NCI-H774 (cell line): ENCODE measurements at places on chromosomes 16 and 17.

DNA sequence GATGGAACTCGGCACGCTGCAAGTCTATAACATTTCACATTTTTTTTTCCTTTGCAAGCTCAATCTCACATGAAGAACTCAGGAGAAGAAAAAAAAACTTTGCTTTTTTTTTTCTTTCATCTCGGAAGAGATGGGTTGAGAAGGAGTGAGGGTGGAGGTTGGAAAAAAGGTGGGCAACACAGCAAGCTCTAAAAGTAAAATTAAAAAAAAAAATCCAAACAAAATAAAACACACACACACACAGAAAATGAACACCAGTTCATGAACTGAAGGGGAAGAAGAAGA, 2.5 kb downstream of the MAF start:
- no peak for DNase-seq

DNA sequence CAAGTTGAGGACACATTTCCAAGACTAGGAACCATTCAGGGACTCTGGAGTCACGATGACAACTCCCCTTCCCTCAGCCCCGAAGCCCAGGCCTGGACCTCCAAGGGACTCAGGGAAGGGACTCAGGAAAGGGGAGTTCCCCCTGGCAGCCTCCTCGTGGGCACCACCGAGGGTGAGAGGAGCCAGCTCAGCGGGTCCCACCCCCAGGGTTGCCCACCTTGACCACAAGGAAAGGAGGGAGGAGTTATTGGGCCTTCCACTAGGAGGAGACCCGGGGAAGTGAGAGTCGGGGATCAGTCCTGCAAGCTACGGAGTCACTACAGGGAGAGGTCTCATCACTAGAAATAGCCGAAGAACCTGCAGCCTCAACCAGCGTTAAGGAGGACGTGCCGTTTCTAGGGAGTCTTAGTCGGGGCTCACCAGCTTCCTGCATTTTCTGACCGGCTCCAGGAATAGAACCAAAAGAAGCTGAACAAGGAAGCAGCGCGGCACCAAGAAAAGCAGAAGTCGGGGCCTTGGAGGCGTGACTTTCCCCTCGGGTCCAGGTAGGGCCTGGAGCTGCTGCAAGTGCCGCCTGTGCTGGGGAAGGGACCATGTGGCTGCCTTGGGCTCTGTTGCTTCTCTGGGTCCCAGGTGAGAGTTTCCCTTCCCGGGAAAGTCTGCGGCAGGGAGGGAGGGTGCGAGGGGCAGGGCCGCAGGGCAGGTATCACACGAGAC, at the start of gene CD300A:
TSS of gene CD300A (plus strand) at position 524 of the 717 bp plus-strand sequence. CDS start at position 594, 70 bp downstream.
- DNase-seq = no peak

DNA sequence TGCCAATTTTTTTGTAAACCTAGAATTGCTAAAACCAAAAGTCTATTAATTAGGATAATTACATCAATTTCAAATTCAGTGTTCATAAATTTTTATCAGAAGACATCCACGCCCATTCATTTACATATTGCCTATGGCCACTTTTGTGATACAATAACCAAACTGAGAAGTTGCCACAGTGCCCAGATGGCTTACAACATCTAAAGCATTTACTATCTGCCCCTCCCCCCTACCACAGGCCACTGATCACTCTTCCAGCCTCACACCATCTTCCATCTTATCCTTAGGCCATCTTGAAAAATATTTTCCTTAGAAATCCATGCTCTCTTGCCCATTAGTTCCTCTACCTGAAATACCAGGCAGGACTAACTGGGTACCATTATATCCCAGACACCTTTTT, 6.3 kb upstream of the PRKAR1A start:
- no peak for DNase-seq

DNA sequence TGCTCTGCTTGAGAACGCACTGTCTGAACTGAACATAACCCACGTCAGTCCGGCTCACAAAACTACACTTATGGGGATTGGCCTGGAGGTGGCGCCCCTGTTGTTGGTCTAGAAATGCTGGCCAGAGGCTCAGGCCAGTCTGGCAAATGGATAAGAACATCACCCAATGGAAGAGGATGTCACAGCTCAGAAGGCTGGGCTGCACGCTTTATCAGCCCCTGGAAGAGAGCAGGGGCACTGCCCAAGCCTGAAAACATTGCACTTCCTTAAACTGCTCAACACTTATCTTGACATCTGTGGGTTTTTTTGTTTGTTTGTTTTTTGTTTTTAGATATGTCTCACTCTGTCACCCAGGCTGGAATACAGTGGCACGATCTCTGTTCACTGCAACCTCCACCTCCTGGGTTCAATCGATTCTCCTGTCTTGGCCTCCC, 24.8 kb upstream of the BPTF start:
- peak; percentile 60 for DNase-seq

GRCh38 chr17:46027048-46027975, 28.3 kb downstream of the STH start:
- DNase-seq = no peak

- DNase-seq = no peak
Measured at GRCh38 chr17:8369944-8370343, 6.6 kb downstream of the KRABD2 start.

- DNase-seq = no peak
Measured at GRCh38 chr17:29572691-29573557, 4.4 kb downstream of the TP53I13 start.

DNA sequence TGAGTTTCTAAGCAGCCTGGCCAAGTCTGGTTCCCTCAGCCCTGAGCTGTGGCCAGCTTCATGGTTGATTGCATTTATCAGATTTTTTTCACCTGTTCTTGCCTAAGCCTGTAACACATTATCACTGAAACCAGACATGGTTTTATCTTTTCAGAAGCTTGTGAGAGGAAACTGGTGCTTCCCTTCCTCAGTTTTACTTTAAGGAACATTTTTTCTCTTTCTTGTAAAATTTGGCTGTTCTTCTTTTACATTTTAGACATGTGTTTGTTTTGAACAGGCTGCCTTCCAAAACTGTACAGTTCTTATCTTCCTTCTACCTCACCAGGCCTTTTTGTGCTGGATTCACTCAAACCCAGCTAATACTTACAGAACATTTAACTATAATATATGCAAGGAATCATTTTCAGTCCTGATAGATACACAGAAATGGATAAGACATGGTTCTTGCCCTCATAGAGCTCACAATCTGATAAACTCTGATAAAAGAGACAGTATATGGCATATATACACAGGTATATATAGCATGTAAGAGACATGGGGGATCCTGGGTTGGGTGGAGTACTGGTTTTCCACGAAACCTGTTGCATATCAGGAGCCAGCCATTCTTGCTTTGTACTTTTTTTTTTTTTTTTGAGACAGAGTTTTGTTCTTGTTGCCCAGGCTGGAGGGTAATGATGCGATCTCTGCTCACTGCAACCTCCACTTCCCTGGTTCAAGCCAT, 44.5 kb downstream of the ZNRF1 start:
- no peak for DNase-seq
